OCI-M1 (cell line): ENCODE measurements at places on chromosomes 7 and 10.

- no peak for DNase-seq
Measured at GRCh38 chr10:52900593-52900992, 128.0 kb upstream of the MBL2 start.

- DNase-seq: no peak
Measured at GRCh38 chr7:19128856-19129255, 11.4 kb upstream of the TWIST1 start.

GRCh38 chr7:81014266-81014665 is 95.4 kb upstream of the SEMA3C start:
- DNase-seq: no peak

- no peak for DNase-seq
Measured at GRCh38 chr7:88202799-88203198, 17.0 kb downstream of the SRI start.

- no peak for DNase-seq
Measured at GRCh38 chr7:42315103-42315502, 78.1 kb upstream of the GLI3 start.

DNA sequence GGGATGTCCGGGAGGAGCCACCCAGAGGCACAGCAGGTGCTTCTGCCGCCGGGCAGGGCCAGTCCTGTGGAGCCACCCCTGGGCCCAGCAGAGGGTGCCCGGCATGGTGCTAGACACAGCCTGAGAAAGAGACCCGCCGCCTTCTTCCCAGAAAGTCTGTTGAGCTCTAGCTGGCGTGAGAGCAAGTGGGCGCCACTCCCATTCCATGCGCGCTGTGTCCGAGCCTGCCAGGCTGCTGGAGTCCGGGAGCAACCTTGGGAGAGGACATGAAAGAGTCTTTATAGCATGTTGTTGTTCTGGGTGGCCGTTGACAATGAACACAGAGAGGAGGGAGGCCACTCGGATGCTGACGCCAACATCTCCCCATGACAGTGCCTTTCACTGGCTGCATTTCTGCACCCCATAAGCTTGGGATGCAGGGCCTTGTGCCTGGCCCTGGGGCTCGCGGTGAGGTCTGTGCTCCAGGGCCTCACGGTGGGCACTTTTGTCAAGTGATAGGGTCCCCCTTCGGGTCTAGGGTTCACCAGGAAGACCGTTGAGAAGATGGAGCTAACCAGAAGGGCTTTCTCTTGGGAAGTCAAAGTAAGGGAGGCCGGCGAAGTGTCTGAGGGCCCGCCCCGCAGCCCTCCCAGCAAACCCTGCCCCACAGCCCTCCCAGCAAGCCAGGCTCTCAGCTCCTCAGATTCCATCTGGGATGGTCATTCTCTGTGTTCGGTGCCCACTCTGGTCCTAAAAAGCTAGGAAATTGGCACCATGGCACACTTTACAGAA is 47.3 kb downstream of the NKX6-2 start:
- DNase-seq: no peak

DNA sequence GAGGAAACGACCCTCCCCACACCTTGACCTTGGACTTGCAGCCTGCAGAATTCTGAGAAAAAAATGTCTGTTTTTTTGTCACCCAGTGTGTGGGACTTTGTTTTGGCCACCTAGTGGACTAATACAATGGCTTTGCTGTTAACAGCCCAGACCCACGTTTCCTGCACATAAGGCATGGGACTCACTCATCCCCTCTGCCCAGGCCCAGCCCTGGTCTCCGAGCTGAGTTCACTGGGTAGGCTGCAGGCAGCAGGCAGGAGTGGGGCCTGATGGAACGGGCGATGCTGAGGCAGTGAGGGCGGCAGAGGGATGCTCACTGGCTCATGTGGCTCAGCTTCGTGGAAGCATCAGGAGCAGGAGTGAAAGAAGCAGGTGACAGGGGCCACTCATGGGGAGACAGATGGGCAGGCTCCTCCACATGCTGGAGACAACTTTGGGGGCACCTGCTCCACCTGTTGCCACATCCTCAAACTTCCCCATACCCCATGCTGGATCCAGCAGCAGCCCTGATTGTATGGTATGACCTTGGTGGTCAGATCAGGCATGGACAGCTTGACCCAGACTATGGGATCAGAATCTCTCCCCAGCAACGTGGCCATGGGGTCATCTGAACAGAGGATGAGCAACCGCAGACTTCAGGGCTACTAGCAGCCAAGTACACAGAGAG is 65.8 kb upstream of the ANTXRL start:
- no peak for DNase-seq

GRCh38 chr7:93337052-93337451 is 104.9 kb downstream of the VPS50 start:
- no peak for DNase-seq

- DNase-seq: peak; percentile 24
Measured at GRCh38 chr10:125707541-125708468, 11.7 kb upstream of the EDRF1 start.

DNA sequence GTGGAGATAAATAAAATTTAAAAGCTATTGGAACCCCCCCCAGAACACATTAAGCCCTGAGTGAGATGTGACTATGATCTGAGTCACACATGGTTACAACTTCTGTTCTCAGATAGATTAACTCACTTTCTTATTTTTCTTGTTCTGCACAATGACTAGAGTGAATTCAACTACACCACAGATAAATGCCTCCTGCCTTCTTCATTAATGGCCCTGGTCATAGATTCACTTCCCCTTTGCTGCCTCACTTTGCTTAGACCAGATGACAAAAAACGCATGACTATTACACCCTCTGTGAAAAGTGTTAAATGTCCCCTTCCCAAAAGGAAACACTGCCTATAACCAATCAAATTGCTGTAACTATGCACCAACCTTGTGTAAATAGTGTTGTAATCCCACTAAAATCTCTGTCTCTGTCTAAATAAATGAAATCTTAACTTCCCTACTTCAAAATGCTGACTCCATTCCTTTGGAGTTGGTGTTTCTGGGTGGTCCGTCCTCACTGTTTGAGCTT is 49.4 kb downstream of the AKR1D1 start:
- DNase-seq: peak; percentile 44

DNA sequence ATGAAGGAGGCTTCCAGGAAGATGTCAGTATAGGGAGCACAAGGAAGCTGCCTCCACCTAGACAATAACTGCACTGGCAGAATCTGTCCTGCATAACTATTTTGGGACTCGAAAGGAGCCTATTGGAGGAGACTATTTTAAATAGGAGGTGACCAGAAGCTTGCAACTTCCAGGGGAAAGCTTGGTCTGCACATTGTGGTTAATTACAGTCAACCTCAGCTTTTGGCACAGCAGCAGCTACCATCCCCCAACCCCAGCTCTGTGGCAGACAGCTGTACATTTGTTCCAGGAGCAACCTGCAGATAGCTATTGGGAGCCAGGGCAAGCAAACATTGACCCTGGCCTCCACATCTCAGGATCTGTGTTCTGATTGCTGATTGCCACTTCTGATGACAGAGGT is 46.3 kb upstream of the NANOS1 start:
- DNase-seq: peak; percentile 51

DNA sequence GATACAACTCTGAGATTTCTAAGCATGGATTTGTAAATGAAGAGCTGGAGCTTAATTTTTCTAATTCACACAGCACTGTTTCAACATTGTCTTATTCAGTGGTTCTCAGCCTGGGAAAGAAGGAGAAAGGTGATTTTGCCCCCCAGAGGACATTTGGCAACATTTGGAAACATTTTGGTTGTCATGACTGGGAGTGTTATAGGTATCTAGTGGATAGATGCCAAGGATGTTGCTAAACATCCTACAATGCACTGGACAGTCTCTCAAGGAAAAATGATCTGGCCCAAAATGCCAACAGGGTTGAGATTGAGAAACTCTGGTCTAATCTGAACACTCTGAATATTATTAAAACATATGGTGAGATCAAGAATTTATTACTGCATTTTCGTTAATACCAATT is 3.8 kb upstream of the CAV2 start:
- DNase-seq: no peak
